GM03348 (cell line): ENCODE measurements at places on chromosomes 11 and 22.

DNA sequence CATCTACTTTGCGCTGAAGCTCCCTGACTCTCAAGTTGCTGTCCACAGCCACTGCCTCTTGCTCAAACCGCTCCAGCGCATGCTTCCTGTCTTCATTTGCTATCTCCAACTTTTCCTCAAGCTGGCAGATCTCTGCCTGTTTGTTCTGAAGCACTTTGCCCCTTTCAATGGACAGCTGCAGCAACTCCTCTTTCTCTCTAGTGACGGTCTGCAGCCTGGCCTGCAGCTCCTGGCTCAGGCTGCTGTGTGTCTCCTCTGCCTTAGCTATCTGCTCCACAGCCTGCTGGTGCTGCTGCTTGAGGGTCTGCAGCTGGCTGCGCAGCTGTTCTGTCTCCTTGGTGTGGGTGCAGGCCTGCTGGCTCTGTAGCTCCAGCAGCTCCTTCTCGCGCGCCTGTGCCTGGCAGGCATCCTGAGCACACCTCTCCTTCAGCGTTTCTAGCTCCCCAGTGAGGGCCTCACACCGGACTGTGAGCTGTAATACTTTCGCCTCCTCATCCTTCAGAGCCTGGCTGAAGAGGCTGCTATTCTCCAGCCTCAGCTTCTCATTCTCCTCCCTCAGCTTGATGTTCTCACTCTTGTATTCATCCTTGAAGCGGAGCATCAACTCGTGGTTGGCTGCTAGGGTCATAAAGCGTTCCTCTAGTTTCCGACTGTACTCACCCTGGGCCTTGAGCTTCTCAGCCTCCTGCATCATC, 723 bp downstream of the CCDC89 start:
- DNase-seq: peak; percentile 35

- peak; percentile 87 for DNase-seq
These were observed 10.2 kb downstream of the PACS1 start for GRCh38 chr11:66080055-66080817.

- DNase-seq: peak; percentile 87
These were observed 1260.3 kb downstream of the BRD1 start for GRCh38 chr22:48567213-48567975.

DNA sequence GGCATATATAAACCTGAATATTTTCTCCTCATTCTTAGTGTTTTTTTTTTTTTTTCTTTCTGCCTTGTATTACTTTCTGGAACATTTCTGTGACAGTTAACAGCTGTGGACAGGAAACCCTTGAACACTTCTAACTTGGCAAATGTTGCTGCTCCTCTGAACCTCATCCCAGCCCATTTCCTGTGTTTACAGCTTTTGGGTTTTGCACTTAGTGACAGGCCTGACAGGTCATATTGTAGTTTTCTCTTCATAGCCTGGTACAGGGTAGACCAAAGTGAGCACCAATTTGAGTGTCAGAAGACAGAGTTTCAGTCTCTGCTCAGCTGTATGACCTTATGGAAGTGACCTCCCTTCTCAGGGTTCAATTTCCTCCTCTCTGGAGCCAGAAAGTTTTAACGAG, 91.6 kb downstream of the STIM1 start:
- DNase-seq: peak; percentile 47

- no peak for DNase-seq
These were observed 689.8 kb upstream of the CHORDC1 start for GRCh38 chr11:90912631-90913030.

DNA sequence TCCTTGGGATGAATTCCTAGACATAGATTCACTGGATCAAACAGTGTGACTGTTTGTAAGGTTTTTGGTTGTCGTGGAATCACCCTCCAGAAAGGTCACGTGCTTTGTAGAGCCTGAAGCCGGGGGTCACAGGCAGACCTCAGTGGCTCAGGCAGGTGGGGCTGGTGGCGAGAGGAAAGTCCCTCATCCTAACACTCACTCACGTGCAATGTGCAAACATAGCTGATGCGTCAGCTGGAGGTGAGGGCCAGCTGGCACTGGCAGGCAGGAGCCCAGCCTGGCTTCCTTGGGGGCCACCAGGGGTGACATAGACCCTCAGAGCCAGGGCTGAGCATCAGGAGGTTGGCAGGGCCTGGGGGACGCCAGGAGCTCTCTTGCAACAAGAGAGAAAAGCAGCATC, 90.0 kb downstream of the ARHGAP8 start:
- DNase-seq: no peak

- no peak for DNase-seq
These were observed 148.3 kb upstream of the POU2AF2 start for GRCh38 chr11:111097191-111097590.

- DNase-seq: no peak
These were observed 2.2 kb downstream of the MRGPRD start for GRCh38 chr11:68978626-68978930.

DNA sequence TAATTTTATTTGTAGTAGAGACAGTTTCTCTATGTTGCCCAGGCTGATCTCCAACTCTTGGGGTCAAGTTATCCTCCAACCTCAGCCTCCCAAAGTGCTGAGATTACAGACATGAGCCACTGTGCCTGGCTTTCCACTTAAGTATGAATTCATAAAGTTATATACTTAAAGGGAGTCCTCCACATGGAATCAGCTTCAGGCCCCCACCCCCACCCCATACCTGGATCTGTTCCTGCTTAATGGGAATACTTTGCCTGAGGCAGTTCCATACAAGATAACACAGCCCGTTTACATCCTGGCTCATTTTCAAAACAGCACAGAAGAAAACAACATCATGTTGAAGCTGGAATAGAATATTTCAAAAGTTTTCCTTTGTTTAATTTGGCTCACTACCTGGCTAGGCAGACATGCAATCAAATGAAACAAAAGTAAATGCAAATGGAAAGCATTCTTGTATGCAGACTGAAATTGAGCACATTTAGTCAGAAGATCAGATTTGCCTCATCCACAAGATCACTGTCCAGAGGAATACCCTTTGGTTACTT, 82.4 kb downstream of the FAT3 start:
- no peak for DNase-seq

- no peak for DNase-seq
These were observed 8.9 kb downstream of the TTC28 start for GRCh38 chr22:28670756-28671155.

DNA sequence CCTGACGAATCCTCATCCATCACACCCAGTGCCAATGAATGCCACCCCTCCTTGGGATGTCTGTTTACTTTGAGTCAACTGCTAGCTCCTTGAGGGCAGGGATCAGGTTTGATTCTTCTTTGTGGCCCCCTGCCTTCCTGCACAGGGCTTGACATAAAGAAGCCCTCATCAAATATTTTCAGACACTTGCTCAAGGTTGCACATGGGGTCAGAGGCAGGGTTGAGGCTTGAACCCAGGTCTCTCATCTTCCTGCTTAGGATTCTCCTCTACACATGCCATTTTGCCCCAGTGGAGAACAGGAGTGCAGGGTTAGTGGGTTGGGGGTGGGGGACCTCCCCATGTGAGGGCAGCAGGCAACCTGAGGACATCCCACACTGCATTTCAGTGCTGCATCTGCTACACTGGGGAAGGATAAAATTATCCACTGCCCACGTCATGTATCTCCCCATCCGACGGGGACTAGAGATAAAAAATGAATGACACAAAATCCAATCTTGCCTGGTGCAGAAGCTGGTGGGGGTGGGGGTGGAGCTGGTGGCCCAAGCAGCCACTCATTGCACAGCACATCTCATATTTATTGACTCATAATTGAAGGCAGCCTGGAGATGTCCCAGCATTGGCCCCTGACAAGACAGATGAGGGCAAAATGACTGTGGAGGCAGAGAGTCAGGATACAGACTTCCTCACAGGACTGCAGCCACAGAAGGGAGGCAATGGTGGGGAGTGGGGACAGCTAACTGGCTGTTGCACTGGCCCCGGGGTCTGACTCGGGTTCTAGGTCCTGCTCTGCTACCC, 41.3 kb downstream of the NEU3 start:
- DNase-seq: no peak

DNA sequence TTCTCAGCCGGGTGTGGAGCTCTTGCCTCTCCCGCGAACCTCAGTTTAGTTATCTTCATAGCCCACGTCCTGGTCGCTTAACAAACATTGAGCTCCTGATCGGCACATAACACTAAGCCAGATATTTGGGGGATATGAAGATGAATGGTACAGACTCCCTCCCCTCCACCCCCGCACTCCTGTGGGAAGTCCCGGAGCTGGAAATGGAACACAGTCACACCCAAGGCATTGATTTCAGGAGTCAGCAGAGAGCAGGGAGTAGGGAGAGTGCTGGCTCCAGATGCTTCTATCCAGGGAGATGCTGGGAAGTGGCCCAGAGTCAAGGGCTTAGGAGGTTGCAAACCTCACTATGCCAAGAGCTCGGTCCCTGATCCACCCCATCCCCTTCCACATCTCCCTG, 26.1 kb upstream of the CABP7 start:
- DNase-seq: no peak

DNA sequence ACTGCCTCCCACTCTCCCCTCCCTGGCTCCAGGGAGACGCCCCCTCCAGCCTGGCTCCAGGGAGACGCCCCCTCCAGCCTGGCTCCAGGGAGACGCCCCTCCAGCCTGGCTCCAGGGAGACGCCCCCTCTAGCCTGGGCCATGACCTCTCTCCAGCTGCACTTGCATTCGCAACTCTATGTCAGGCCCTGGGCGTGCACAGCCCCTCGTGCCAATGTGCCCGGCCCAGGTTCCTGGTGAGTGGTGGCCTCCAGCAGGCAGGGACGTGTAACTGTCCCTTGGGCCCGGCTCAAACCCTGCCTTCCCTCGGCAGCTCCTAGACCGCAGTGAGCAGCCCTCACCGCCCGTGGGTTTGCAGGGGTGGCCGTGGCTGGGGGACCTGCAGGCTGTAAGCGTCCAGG, 6.9 kb downstream of the MUC6 start:
- DNase-seq: no peak

DNA sequence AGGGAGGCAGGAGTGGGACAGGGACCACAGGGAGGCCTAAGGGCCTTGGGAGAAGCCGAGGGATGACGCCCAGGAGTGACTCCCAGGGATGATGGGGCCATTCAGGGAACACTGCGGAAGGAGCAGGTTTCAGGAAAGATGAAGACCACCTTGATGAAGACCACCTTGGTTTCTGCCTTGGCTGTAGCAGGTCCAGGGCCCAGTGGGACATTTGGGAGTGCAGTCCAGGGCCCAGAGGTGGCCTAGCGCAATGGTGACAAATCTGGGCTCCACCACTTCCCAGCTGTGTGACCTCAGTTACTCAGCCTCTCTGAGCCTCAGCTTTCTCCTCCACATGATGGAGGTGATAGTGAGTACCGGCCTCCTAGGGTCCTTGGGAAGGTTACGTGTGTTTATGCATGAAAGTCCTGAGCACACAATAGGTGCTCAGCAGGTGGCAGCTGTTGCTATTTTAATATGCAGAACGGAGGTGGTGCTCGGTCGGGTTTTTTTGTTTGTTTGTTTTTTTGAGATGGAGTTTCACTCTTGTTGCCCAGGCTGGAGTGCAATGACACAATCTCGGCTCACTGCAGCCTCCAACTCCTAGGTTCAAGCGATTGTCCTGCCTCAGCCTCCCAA, 770 bp downstream of the TSGA10IP start:
- DNase-seq: no peak

DNA sequence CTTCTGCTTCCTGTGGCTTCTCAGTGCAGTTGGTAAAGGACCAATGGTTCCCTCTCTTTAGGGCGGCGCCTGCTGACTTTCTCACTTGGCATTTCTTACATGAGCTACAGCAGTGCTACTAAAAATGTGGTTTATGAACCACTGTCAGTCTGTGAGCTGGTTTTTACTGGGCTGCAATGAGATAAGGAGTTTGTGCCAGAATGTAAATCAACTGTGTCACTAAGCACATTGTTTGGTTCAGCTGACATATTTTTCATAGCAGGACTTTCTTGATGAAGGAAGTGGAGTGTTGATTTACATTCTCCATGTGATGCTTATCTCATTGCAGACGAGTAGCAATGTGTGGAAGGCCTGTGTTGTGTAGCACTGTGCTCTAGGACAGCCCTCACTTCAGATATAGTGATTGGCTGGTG, 463.3 kb downstream of the SOX6 start:
- DNase-seq: no peak

DNA sequence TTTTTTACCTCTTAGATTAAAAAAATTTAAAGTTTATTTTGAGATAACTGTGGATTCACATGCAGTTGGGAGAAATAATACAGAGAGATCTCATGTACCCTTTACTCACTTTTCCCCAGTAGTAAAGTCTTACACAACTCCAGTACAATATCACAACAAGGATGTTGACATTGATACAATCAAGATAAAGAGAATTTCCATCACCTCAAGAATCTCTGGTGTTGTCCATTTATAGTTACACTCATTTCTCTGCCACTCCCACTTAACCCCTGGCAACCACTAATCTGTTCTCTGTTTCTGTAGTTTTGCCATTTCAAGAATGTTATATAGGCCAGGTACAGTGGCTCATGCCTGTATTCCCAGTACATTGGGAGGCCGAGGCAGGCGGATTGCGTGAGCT, 10.5 kb upstream of the ZBED5 start:
- no peak for DNase-seq

DNA sequence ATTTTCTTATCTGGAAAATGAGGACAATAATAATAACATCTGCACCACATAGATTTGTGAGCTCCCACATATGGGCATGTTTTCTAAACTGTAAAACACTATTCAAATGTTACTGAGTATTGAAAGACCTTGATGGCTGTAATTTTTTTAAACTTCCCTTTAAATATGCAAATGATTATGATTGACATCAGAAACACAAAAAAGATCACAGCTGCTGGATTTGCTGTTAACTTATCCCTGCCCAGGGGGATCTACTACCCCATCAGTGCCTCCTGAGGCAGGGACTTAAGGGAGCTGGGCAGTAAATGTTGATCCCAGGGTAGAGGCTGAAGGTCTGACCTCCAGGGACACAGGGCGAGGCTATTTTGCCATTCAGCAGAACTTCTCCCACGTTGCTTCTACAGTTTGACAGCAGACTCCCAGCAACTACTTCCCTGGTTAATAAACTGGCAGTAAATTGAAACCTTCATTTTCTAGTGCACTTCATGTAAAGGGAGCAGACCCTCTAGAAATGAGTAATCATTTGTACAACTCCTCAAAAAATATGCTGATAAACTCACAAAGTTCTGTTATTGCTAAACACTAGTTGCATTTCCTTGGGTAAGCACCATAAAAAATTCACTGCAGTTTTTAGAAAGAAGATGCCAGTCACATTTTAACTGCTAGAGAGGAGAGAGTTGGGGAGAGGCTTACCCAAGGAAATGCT, 20.3 kb downstream of the TMPRSS5 start:
- no peak for DNase-seq
